ENCODE measurements at places on chromosomes 2 and 18.

- no peak overlapping the region for H3K4me3 ChIP-seq
- H3K4me1 ChIP-seq = no peaks in the 10 kb centered on the region
- no peaks in the 10 kb centered on the region for H3K27me3 ChIP-seq
- no peak for DNase-seq
- no peaks in the 10 kb centered on the region for H3K36me3 ChIP-seq
These were observed 59.9 kb upstream of the GATA6 start for GRCh38 chr18:22109535-22109934.

DNA sequence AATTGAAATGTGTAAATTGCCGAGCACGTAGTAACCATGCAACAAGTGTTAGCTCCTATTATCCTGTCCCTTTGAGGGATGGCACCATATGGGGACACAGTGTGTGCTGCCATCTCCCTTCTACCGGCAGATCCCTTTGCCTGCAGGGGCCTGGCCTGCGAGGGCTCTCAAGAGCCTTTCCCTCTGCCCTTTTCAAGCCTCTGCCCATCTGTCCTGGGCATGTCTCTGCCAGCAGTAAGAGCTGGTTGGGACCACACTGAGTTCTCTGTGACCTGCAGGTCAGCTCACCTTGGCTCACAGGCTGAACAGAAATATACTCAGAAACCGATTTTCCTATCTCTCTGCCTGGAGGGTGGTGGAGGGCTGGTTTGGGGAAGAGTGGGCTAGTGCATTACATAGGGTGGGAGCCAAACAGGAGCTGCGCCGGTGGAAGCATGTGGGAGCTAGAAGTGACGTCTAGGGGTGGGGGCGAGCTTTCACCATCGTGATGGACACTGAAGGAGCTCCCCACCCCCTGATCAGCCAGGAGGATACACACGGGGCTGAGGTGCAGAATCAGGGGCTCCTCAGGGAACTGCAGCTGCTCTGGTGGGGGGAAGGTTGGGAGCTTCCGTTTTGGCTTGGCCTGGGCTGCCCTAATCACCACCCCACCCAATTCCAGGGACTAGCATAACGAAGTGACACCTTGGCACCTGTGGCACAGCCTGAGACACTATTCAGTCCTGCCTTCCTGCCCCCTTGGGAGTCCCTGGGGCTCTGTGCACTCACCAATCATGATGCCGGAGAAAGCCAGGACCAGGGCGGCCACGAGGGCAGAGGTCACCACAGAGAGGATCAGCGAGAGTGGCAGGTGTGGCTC lies 109.7 kb downstream of the CLIP4 start:
- no peak overlapping the region for H3K27ac ChIP-seq
- no peak overlapping the region for H3K4me3 ChIP-seq
- H3K36me3 ChIP-seq = no peaks in the 10 kb centered on the region

- peaks cover 7% of the 10 kb centered on the region for H3K4me1 ChIP-seq
- peaks cover 8% of the 10 kb centered on the region for H3K27me3 ChIP-seq
- no peaks in the 10 kb centered on the region for H3K36me3 ChIP-seq
These were observed 5.3 kb upstream of the ASAP2 start for GRCh38 chr2:9201185-9201891.

DNA sequence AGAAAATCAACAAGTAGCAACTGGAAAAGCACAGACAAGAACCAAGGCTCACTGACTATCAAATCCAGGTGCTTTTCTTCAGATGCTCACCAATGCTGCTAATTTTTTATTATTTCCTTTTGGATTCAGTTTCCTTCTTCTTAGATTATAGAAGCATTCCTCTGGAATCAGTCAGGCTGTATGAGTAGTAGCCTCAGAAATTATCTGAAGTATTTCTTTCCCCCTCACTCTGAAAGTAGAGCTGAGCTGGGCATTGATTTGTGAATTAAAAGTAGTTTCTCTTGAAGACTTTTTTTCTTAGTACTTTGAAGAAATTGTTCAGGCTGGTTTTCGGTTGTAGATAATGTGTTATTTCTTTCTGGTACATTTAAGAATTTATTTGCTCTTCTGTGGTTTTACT lies 273.7 kb downstream of the NOL4 start:
- H3K36me3 ChIP-seq = no peaks in the 10 kb centered on the region
- H3K27ac ChIP-seq = no peak overlapping the region
- no peak for DNase-seq
- no peak overlapping the region for H3K4me3 ChIP-seq
- H3K4me1 ChIP-seq = no peaks in the 10 kb centered on the region

DNA sequence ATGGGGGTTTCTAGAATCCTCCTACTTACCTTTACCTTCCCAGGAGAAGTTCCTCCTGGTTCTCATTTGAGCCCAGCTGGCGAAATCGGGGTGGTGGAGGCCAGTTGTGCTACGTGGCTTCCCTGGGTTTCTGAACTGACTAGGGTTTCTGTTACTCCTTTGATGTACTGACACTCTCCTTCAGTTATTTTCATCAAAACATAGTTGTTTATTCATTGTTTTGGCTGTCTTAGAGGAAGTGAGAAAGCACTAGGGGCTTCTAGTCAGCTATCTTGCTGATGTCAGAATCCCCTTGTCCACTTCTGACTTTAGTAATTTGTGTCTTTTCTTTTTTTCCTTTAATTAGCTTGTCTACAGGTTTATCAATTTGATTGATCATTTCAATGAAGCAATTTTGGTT lies 332.2 kb upstream of the TANK start:
- no peaks in the 10 kb centered on the region for H3K27me3 ChIP-seq
- H3K27ac ChIP-seq = no peak overlapping the region
- H3K4me1 ChIP-seq = no peaks in the 10 kb centered on the region
- H3K36me3 ChIP-seq = no peaks in the 10 kb centered on the region

GRCh38 chr2:15912203-15912602 lies 28.1 kb upstream of the MYCN start:
- H3K4me3 ChIP-seq = no peak overlapping the region
- H3K27ac ChIP-seq = no peak overlapping the region
- no peak for DNase-seq
- no peaks in the 10 kb centered on the region for H3K4me1 ChIP-seq
- no peaks in the 10 kb centered on the region for H3K27me3 ChIP-seq

- no peak overlapping the region for H3K27ac ChIP-seq
- H3K4me1 ChIP-seq = no peaks in the 10 kb centered on the region
- H3K27me3 ChIP-seq = no peaks in the 10 kb centered on the region
- no peaks in the 10 kb centered on the region for H3K36me3 ChIP-seq
- no peak for DNase-seq
These were observed 38.7 kb downstream of the LCT start for GRCh38 chr2:135798275-135798705.

DNA sequence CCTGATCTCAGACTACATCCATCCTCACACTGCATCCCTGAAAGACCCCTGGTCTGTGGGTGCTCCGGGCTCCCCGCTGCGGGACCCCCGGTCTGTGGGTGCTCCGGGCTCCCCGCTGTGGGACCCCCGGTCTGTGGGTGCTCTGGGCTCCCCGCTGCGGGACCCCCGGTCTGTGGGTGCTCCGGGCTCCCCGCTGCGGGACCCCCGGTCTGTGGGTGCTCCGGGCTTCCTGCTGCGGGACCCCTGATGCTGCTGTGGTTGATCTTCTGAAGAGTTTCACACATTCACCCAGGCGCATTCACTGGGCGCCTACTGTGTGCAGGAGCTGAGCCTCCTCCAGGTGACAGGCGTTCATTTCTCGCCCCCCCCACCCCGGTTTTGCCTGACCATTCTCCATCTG lies 162.7 kb upstream of the SALL3 start:
- no peaks in the 10 kb centered on the region for H3K36me3 ChIP-seq
- H3K4me1 ChIP-seq = no peaks in the 10 kb centered on the region
- H3K27ac ChIP-seq = no peak overlapping the region
- H3K27me3 ChIP-seq = no peaks in the 10 kb centered on the region

DNA sequence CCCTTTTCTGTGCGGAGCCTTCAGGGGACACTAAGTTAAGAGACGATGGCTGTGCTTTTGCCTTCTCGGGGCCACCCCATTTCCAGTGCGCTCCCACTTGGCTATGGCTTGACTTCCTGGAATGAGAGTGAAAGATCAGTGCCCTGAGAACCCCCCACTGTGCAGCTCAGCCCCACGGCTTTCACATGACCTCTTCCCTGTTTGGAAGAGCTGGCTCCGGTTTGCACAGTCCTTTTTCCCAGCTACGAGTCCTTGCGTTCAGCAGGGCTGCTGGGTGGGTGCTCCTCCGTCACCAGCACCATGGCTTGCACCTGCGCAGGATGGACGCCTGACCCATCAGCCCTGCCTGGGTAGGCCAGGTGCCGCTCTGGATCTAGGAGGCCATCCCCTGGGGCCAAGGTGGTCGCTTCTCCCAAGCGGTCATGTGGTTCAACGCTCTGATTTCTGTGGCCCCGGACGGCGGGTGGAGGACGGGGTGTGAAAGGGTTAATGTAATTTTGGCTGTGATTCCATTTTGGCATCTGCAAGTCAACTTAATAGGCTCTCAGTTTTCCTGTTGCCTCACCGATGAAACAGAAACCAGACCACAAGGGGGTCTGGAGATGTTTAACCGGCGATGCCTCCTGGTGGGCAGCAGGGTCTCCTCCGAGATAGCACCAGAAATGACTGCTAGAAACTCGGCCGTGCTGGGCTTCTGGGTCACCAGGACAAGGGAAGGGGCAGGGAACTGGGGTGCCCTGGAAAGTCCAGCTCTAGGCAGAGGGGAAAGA lies 113.1 kb upstream of the HAAO start:
- no peak overlapping the region for H3K4me3 ChIP-seq
- DNase-seq = no peak
- no peak overlapping the region for H3K27ac ChIP-seq
- H3K27me3 ChIP-seq = no peaks in the 10 kb centered on the region

GRCh38 chr18:49856496-49856895 lies 43.2 kb upstream of the ACAA2 start:
- no peaks in the 10 kb centered on the region for H3K4me1 ChIP-seq
- no peak overlapping the region for H3K4me3 ChIP-seq
- no peak overlapping the region for H3K27ac ChIP-seq
- H3K36me3 ChIP-seq = no peaks in the 10 kb centered on the region
- no peaks in the 10 kb centered on the region for H3K27me3 ChIP-seq
- DNase-seq = no peak

DNA sequence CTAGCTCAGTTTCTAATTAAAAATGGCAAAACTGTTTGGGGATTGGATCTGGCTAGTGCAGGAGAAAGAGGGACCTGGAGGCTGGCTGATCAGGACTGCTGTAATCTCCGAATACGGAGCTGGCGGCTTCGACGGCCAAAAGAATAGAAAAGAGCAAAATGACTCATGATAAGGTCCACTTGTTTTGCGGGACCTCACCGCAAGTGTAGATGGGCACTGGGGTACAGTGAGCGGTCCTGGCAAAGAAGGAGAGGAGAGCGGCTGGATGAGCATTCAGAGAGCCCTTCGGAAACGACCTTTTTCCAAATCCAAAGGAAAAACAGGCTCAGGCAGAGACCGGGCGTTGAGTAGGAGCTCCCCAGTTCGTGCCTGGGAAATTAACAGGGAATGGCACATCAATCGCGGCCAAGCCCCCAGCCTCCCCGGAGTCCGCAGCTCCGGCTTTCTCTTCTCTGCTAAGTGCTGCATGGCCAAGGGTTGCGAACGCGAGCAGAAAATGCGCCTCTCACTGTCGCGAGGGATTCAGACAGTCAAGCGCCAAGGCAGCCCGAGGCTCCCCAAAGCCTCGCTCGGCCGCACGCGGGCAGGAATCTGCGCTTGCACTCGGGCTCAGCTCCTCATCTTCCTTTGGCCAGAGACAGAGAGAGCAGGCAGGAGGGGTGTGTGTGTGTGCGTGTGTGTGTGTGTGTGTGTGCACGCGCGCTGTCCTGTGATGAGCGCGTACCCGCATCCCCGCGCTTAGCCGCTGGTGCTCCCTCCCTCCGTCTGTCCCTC lies 1.8 kb downstream of the DCC start:
- H3K36me3 ChIP-seq = no peaks in the 10 kb centered on the region
- H3K4me3 ChIP-seq = no peak overlapping the region
- no peak for DNase-seq

GRCh38 chr2:235639885-235640284 lies 146.0 kb downstream of the AGAP1 start:
- no peak overlapping the region for H3K27ac ChIP-seq
- peaks cover 3% of the 10 kb centered on the region for H3K27me3 ChIP-seq
- DNase-seq = no peak
- H3K4me1 ChIP-seq = no peaks in the 10 kb centered on the region
- no peaks in the 10 kb centered on the region for H3K36me3 ChIP-seq

- H3K4me1 ChIP-seq = no peaks in the 10 kb centered on the region
- H3K36me3 ChIP-seq = no peaks in the 10 kb centered on the region
- H3K4me3 ChIP-seq = no peak overlapping the region
- H3K27me3 ChIP-seq = peaks cover 6% of the 10 kb centered on the region
- no peak overlapping the region for H3K27ac ChIP-seq
- no peak for DNase-seq
These were observed 248.6 kb downstream of the NDUFA10 start for GRCh38 chr2:239776436-239777005.

DNA sequence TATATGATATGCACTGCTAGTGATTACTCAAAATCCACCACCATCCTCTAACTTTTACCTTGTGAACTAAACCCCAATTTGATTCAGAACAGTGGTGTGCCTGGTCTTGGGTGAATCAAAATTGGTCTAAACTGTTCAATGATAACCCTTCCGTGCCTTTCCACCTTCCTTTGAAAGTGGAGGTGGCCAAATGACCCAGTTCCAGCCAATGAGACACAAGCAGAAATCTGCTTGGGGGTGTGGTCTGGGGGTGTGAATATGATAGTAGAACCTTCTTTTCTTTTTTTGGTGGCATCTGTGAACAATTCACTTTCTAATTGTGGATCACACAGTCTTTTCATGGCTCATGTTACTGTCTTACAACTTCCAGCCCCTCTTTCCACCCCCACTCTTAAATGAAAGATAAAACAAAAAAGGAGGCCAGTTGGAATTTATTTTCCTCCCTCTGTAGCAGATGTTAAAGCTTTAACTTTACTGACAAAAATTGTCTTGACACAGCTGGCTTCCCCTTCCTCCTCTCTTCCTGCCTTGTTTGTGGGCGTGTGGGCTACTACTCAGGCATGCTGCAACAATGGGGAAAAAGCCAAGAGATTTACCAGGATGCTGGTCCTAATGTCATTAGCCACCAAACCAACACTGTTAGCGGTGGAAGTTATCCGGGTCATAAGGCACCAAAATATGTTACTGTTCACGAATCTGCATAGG lies 58.8 kb upstream of the ANKRD44 start:
- no peak for DNase-seq
- H3K27me3 ChIP-seq = no peaks in the 10 kb centered on the region
- H3K36me3 ChIP-seq = no peaks in the 10 kb centered on the region
- H3K27ac ChIP-seq = no peak overlapping the region

DNA sequence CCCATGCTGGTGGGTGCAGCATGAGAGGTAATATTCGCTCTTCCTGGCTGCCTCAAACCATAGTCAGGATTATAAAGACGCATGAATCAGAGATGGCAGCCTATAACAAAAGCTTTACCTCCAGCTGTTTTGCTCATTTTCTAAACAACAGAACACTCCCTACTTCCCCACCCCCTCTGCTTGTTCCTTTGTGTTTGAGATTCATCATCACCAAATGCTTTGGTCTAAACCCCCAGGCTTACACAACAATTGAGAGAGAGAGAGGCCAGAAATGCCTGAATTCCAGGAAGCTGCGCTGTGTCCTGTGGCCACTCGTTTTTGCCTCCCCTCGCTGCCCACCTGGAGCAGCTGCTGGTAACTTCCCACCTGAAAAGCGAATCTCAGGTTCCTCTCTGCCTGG lies 78.8 kb upstream of the CAPN13 start:
- DNase-seq = no peak
- H3K4me3 ChIP-seq = no peak overlapping the region
- H3K4me1 ChIP-seq = no peaks in the 10 kb centered on the region
- H3K36me3 ChIP-seq = no peaks in the 10 kb centered on the region
- H3K27me3 ChIP-seq = no peaks in the 10 kb centered on the region

Measured in B cell (primary cell).